Karpas-422 (cell line): ENCODE measurements at places on chromosomes 3 and 15. TPM values are rescaled to one million over a fixed set of nuclear protein-coding genes. Genes with fewer than 3 reads are reported as not detected.

The DYNLT2B gene
- total RNA-seq: 9.6 and 17.1 TPM in 2 replicates

GRCh38 chr15:84781495-84781894 lies 33.1 kb downstream of the ZNF592 start:
- no peak overlapping the region for H3K4me3 ChIP-seq
- no peak overlapping the region for H3K27ac ChIP-seq
- no peak for DNase-seq
- no peaks in the 10 kb centered on the region for H3K27me3 ChIP-seq
- H3K36me3 ChIP-seq: peaks cover 22% of the 10 kb centered on the region; the same call in 1 of the 2 replicates

DNA sequence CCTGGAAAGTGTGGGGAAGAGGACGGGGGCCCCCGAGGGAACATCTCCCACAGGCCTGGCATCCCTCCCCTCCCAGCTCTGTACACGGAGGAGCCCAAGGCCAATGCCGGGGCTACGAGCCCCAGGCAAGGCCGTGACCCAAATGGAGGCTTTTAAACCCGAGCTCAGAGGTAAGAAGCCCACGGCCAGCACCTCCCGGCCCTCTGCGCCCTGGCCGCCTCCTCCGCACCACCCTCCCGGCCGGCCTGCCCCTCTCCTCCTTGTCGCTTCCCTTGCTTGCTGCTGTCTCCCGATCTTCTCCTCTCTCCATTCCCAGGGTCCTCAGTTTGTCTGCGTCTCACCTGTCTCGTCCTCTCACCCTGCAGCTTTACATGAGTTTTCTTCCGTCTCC lies 1.3 kb downstream of the MUC4 start:
- H3K4me1 ChIP-seq: no peaks in the 10 kb centered on the region
- H3K27ac ChIP-seq: no peak overlapping the region
- no peaks in the 10 kb centered on the region for H3K36me3 ChIP-seq
- H3K27me3 ChIP-seq: no peaks in the 10 kb centered on the region

- H3K27ac ChIP-seq: no peak overlapping the region
- no peak for DNase-seq
- H3K4me3 ChIP-seq: no peak overlapping the region
- H3K4me1 ChIP-seq: no peaks in the 10 kb centered on the region
- no peaks in the 10 kb centered on the region for H3K27me3 ChIP-seq
- H3K36me3 ChIP-seq: no peaks in the 10 kb centered on the region
Observed at GRCh38 chr3:160831401-160831800, 75.4 kb downstream of the PPM1L start.

The ARID3B gene
- 9.6 and 17.7 TPM in 2 replicates for total RNA-seq

DNA sequence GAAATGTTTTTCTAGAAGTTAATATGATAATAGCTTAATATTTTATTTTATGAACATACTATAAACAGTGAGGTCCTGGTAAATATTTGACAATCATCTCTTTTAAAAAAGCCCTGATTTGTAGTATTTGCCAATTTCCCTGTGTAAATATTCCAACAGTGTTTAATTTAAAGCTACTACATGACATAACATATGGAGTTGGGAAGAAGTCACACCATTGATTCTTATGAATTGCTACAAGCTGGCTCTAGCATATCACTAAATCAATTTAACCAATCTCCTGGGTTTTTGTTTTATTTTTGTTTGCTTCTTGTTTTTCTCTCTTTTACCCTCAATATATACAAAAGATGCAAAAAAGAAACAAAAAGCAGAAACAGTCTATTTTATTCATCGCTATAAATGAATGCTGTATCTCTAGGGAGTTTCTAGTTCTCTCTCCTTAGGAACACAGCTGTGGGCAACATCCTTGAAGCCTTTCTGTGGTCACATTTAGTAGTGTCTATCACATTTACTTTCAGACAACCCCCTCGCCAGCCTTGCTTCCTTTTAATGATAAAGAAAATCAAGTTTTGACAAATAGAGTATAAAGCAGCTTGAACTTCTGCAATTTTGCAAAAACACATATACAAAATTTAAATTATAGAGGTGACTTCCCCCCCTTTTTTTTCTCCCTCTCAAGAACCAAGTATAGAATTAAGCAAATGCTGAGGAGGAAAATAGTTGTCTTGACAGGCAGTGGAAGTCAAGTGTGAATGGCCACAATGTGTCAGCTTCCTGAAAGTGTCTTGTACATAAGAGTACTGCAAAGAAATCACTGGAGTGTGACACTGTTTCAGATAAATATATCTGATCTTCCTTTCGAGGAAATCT lies 21.4 kb downstream of the CCR1 start:
- H3K27me3 ChIP-seq: no peaks in the 10 kb centered on the region
- peaks cover 29% of the 10 kb centered on the region for H3K4me1 ChIP-seq
- H3K27ac ChIP-seq: 0 out of 2 replicates have a peak overlapping the region, but pooled peaks have one; percentile 20
- no peak overlapping the region for H3K4me3 ChIP-seq
- no peaks in the 10 kb centered on the region for H3K36me3 ChIP-seq
- DNase-seq: peak; percentile 89

The P3H2 gene
- not detected in 2 replicates for total RNA-seq

The CPA3 gene
- not detected in 2 replicates for total RNA-seq

The DNASE1L3 gene
- not detected in 2 replicates for total RNA-seq

GRCh38 chr15:88166082-88166993 lies 90.2 kb downstream of the NTRK3 start:
- no peak overlapping the region for H3K27ac ChIP-seq
- peaks cover 11% of the 10 kb centered on the region for H3K4me1 ChIP-seq

DNA sequence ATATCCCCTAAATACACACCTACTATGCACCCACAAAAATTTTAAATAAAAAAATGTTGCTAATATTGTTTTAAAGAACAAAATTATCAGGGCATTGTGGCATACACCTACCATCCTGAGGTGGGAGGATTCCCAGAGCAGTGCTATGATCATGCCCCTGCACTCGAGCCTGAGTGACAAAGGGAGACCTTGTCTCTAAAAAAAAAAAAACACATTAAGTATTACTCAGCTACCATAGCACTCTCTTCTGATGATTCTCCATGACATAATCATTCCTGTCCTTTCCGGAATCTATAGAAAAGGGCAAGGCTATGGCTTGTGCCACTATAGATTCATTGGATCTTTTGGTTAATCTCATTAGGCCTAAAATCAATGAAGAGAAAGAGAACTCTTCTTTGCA lies 77.4 kb downstream of the ACAP2 start:
- H3K27ac ChIP-seq: no peak overlapping the region
- H3K4me1 ChIP-seq: peaks cover 29% of the 10 kb centered on the region
- no peak for DNase-seq
- no peaks in the 10 kb centered on the region for H3K27me3 ChIP-seq
- peaks cover 20% of the 10 kb centered on the region for H3K36me3 ChIP-seq
